ENCODE measurements at places on chromosomes 6 and 20.

DNA sequence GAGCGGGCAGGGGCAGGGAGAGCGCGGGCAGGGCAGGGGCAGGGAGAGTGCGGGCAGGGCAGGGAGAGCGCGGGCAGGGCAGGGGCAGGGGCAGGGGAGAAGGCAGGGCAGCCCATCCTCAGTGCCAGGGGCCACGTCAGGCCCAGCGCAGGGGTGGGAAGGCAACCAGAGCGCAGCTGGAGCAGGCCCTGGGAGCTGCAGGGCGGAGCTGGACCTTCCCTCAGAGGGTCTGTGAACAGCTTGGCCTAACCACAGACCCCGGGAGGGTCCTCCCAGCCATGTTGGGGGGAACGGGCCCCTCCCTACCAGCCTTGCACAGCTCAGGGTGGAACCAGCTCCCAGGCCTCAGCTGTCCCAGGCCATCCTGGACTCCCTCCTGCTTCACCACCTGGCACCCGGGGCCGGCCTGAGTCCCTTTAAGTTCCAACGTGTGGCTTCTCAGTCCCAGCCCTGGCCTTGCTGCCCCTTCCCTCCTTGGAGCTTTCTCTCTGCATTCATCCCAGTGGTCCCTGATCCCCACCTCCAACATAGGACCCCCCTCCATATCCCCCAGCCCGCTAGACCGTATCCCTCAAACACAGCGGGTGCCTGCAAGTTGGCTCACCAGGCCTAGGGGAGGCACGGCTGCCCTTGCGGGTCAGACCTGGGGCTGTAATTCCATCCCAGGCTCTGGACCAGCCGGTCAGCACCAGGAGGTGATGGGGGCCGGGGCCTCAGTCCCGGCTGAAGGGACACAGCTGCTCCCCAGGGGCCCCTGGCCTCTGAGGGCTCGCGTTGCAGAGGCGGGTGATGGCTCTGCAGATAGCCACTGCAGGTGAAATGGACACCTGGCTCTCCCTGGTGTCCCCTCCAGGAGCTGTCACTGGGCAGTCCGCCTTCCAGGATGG is 5.6 kb upstream of the ZBTB46 start:
- no peak for DNase-seq

DNA sequence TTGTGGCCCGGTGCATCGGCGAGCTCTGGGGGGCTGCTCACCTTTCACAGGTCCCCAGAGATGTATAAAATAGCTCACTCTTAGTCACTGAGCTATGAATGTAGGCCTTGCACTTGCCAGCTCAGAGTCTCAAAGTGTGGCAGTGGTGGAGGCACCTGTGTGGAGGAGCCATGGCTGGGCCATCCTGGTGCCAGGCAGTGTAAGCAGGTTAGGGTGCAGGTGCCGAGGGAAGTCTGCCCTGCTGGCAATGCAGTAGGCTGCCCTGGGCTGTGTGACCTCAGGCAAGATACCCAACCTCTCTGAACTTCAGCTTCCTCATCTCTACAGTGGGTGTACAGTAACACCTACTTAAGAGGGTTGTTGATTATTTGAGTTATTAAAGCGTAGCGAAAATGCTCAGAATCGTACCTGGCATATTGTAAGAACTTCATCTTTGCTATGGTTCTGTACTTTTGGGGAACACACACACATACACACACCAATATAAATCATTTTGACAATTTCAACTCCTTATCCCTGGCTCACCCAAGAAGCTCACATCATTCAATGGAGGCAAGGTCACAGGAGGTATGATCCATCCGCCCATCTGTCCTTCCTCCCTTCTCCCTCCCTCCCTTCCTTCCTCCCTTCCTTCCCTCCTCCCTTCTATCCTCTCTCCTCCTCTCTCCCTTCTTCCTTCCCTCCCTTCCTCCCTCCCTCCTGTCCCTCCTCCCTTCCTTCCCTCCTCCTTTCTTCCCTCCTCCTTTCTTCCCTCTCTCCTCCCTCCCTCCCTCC is 66.8 kb upstream of the STX16 start:
- no peak for DNase-seq

DNA sequence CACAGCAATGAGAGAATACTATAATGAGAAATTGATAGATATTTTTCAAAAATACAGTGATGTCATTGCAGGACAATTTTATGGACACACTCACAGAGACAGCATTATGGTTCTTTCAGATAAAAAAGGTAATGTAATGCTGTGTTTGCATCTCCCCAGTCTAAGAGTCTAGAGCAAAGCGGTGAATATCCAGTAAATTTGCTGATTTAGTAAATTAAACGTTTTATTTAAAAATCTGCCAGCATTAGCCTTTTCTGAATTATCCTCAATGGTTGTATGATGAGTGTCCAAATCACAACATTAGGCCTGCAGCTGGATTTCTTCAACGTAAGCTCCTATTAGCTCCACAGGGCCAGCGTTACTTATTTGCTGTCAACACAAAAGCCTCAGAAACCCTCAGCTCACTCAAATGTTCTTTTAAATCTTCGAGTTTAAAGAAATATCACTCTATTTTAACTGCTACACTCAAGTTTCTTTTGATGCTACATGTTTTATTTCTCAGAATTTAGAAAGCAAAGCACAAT is 16.0 kb downstream of the SMPDL3A start:
- no peak for DNase-seq

- DNase-seq: no peak
Observed at GRCh38 chr6:4188801-4189200, 53.4 kb upstream of the ECI2 start.

GRCh38 chr20:54337144-54337543 is 129.3 kb downstream of the PFDN4 start:
- no peak for DNase-seq

DNA sequence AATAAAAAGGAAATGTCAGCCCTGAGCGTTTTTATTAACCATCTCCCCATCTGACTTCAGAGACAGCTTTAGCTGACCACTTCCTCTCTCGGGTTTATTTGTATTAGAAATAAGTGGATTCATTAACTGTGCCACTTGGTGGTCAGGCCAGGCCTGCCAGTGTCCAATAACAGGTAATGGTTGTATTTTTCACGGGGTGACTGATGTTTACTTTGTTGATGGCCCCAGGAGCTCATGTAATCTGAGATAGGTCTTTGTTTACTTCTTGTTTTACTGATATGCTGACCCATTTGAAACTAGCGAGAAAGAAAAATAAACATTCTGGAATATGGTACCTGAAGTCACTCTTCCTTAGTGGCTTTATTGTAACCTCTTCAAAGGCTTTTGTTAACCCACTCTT is 504.3 kb upstream of the SLC35B3 start:
- DNase-seq: no peak

DNA sequence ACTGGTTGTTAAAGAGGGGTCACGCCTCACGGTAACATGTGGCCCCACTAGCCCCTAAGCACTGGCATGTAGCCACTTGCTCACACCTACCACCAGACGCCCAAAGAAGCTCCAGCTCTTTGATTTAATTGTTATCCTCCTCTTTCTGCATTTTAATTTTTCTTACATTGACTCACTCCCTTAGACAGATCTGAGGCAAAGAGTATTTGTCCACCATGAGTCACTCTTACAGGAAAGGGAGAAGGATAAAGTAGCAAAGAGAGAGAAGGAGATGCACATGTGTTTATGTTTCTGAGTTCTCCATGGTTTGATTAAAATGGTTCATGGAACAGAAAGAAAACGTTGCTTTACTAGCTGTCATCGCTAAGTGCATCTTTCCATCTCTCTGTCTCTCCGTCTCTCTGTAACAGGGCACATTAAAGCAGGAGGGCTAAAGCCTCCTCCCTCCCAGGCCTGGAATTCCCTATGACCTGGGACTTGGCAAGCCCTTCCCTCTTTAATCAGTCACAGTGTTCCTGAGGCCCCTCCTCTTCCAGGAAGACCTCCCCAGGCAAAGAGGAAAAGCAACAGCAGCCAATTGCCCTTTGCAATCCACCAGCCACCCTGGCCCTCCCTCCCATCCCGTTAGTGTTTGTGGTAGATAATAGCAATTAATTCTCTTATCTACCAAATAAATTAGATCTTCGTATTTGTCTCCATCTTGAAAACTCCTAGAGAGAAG is 112.8 kb upstream of the TSHZ2 start:
- DNase-seq: no peak

GRCh38 chr6:38853236-38853635 is 138.1 kb downstream of the DNAH8 start:
- no peak for DNase-seq

DNA sequence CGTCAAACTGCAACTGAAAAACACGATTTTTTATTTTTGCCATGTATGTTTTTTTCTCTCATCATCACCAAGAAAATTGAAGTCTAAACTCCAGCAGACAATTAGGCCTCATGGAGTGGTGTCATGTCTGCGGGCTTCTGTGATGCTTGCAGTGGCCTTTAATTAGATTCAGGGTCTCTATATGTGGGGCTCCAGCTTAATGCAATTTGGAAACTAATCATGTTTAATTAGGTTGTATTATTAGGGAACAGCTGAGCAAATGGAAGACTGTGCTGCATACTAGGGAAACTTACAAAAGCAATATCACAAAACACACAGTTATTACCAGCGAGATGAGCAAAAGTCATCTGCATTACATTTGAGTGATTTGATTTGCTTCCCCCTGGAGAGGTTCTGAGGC is 132.9 kb upstream of the PMEPA1 start:
- DNase-seq: no peak

DNA sequence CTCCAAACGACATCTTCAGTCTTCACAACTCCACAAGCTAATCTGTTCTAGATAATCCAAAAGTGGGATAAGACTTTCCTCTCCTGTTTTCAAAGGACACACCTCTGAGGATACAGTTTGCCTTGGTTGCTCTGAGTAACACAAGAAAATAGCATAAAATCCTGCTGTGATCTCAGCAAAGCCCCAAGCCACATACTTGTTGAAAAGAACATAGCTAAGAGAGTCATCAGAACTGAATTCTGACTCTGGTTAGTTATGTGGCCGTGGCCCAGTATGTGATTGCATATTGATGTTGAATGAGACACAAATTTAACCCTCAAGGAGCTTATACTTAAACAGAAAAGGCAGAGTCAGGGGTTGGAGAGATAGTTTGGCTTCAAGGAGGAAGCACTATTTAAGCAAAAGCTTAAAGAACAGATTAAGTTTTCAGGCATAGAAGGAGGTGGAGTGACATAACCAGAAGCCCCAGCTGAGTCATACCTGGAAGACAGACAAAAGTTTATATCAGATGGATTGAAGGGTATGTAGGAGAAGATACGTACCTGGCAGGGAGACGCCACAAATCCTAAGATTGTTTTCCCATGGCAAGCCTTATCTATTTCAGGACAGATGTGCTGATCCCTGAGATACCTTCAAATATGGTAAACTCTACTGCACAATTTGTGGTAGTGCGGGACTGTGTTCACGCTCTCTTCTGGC is 41.2 kb downstream of the OPN5 start:
- no peak for DNase-seq

DNA sequence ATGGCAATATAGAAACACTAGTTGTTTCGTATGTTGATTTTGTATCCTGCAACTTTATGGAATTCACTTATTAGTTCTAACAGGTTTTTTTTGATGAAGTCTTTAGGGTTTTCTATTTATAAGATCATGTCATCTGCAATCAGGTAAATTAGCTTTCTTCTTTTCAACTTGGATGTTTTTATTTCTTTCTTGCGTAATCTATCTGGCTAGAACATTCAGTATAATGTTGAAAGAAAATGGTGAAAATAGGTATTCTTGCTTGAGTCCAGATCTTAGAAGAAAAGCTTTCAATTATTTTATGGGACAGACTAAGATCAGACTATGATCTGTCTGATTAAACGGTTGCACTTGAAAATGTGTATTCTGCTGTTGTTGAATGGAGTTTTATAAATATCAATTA is 820.8 kb upstream of the ADGRB3 start:
- DNase-seq: no peak

- no peak for DNase-seq
Observed at GRCh38 chr6:170444811-170445211, 108.3 kb downstream of the PSMB1 start.

- DNase-seq: peak; percentile 77
Observed at GRCh38 chr6:98947411-98948292, at the start of gene FBXL4. TSS of gene FBXL4 (minus strand) at chr6:98947946. CDS start at chr6:98926988, 20,958 bp downstream.

- DNase-seq: no peak
Observed at GRCh38 chr20:60667641-60668040, 584.4 kb upstream of the CDH4 start.

DNA sequence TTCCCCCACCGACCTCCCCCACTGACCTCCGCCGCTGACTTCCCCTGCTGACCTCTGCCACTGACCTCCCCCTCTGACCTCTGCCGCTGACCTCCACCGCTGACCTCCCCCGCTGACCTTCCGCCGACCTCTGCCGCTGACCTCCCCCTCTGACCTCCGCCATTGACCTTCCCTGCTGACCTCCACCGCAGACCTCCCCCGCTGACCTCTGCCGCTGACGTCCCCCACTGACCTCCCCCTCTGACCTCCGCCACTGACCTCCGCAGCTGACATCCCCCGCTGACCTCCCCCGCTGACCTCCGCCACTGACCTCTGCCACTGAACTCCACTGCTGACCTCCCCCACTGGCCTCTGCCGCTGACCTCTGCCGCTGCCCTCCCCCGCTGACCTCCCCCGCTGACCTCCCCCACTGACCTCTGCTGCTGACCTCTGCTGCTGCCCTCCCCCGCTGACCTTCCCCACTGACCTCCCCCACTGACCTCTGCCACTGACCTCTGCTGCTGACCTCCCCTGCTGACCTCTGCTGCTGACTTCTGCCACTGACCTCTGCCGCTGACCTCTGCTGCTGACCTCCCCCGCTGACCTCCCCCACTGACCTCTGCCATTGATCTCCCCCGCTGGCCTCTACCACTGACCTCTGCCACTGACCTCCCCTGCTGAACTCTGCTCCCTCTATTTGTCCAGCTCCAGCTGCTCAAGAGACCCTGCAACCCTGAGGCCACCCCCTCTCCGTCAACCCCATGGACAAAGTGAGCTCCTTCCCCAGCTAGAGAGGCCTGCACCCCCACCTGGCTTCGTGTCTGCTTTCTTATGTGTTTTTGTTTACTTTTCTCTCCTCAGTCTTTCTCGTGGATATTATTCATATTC is 91.4 kb upstream of the AFDN start:
- DNase-seq: no peak

DNA sequence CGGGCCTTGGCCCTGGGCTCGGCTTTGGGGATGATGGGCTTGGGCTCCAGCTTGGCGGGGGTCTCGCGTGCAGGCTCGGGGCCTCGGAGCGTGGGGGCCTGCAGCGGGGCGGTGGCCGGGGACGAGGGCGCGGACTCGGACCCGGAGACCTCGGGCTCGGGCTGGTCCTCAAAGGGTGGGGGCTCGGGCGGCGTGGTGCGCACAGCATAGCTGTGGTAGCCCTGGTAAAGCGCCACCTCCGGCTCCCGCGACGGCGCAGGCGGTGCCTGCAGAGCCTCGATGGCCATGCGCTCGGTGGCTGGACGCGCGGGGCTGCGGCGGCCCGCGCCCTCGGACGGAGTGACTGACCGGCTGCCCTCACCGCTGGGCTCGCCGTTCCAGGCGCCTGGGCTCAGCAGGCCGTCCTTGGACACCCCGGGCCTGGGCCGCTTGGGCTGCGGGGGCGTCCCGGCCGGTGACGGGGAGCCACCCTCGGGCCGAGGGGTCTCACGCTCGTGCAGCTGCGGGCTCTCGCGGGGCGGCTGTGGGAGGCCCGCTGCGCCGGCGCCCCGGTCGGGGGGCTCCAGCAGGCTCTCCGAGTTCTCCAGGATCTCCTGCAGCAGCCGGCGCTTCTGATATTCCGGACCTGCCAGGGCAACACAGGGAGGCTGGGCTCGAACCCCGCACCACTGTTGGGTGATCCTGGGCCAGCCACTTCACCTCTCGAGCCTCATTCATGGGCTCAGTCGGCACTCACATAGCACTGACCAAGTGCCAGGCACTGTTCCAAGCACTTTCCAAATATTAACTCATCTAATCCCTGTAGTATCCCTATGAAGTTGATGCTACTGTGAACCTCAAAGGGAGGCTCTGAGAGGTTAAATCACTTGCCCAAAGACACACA is 71.0 kb downstream of the JPH2 start:
- DNase-seq: no peak

GRCh38 chr6:41723530-41724227 is 11.7 kb downstream of the TFEB start:
- no peak for DNase-seq
